ENCODE measurements at places on chromosomes 7 and 10.

DNA sequence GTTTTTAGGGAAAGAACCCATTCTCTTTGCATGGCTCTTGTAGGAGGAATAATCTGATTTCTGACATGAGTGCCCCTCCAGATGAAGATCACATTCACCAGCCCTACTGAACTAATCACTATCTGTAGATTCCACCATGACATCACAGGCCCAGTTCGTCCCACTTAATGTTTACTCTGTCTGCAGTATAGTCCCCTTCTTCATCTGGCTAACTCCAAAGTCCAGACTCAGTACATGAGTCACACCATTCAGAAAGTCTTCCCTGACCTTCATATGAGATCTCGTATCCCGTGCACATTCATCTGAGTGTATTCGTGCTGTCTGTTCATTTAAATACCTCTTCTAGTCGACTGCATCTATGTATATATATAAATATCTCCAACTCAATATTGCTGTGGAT, 366.5 kb upstream of the AKR1E2 start:
- no peak for DNase-seq

GRCh38 chr10:63268149-63268797, 135.1 kb downstream of the NRBF2 start:
- no peak for DNase-seq

DNA sequence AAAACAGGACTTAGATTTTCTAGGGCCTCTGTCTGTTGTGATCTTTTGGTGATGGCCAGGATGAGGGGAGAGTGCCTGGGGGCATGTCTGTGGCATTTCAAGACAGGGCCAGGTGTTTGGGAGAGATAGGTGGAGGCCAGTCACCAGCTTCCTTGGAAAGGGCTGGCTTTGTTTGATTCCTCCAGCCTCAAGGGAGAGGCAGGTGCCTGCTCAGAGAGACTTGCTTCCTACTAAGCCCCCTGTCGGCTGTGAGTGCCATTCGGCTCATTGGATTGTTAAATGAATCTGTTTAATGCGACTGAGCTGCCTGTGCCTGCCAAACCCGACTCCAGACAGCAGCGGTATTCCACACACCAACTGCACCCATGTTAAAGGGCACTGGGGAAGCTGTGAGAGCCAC, 304.1 kb upstream of the COBL start:
- DNase-seq = no peak

DNA sequence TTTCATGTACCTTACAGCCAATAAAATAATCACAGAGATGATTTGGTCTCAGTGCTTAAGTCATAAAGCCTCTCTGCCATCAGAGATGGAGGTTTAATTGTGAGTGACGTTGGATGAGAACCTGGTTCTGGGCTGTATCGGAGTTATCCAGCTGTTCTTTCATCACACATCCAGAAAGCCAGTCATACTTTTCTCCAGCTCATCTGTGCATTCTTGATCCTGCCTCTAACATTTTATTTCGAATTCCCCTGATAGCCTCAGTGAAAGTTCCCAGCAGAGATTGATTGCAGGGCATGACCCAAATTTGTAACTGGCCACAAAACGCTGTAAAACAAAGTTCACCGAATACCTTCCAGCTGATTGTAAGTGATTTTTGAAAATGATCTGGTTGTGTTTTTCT, 212.6 kb upstream of the HABP2 start:
- DNase-seq = no peak

DNA sequence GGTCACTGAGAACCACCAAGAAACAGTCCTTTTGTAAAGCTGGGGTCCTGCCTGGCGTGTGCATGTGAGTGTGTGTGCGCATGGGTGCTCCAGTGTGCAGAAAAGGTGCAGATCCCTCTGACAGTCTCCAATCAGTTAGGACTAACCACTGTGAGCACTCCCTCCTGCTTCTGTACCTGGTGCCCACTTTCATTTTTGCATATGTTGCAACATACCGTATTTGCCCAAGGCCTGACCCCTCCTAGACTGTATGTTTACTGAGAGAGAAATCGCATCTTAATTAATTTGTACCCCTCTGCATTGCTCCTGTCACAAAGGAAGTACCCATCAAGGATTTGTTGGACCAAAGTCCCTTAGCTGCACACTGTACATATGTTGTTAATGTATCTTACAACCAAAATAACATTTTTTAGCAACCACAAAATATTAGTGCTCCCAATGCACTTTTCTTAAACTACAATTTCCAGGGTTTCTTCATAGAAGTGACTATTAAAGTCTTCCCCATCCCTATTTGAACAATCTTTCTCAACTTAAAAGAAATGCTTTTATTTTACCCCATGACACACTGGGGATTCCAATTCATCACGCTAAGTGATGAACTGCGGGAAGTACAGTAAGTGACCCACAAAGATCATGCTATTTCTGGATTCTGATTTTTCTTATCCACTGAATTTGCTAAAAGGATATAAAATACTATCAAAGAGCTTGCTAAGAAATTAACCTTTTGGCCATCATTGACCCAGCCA, 16.6 kb downstream of the PAXIP1 start:
- DNase-seq = no peak

- DNase-seq = no peak
These were observed 245.0 kb upstream of the SORCS1 start for GRCh38 chr10:107409522-107409921.

DNA sequence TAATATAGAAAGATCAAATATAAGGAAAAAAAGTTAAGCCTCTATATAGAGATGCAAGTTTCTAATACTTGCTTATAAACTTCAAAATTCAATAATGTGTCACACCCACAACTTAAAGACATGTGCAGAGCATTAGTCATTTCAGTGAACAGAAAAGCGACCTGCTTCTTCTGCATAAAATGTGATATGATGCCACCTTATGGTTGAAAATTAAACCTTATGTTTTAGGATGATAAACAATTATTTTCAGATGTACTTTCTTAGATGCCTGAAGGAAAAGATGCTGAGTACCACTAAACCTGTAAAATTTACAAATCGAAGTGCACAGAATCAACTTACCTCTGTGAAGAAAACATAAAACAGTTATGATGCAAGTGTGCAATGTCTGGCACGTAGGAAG, 96.0 kb downstream of the MTERF1 start:
- no peak for DNase-seq

DNA sequence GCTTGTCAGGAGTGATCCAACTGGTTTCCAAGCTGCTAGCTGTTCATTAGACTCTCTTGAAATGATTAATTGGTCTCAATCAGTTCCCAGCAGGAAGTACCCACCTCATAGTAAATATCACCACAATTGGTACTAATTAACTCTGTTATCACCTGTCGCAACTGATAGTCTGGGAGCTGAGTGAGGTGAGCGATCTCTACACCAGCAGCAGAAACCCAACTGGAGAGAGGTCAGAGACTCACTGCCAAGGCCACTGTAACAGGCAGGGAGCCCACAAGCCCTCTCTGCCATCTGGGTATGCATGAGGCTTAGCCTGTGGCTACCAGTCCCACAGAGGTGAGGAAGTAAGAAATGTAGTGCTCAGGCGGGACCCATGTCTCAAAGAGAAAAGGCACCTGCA, 245.5 kb downstream of the DYNC1I1 start:
- DNase-seq = no peak

DNA sequence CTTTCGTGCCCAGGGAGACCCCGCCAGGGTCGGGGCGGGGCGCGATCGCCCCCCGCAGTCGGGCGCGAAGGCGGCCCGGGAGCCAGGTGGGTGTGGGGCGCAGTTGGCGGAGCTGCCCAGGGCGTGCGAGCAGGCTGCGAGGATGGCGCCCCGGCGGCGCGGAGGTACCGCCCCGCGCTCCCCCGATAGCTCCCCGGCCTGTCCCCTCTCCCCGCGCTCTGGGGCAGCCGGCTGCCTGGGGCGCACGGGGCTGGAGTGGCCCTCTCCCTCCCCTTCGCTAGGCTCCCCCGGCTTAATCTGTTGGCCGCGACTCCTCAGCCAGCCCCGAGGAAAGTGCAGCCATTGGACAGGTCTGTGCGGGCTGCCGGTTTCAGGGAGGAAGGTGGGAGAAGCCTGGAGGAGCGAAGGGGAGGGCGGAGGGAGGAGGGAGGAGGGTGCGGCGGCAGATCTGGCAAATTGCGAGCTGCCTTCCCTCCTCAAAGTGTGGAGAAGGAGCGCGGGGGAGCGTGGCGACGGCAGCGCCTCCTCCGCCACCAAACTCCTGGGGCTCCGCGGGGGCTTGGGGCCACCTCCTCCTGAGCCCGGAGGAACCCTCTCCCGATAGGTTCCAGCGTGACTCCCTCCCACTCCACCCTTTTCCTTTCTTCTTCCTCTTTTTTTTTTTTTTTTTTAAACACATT, 361 bp upstream of the PLXDC2 start:
- no peak for DNase-seq

DNA sequence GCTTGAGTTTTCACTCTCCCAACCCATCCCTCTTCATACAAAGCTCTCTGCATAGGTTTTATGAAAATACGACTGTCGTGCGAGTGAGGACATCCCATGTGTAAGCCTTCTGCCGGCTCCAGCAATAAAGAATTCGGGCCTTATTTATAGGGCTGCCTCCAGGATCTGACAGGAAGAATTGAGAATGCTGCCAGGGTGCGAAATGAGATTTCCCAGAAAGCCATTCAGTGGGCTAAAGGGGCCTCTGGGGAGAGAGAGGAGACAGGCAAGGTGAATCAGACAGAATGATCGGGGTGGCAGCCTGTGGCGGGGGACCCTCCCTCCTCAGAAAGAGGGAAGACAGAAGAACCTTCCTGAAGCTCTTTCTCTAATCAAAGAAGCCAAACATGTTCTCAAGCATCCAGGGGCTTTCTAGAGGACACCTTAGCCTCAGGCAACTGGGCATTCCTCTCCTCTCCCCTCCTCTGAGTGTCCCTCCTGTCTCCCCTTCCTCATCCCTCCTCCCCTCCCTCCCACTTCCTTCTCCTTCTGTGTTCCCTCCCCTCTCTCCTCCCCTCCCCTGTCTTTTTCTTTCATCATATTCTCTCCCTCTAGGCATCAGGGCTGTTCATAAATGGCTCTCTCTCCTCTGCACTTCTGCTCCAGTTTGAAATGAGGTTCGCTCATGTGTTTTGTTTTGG, 410.9 kb downstream of the TYW1 start:
- DNase-seq = no peak

GRCh38 chr7:1966631-1967200, 266.0 kb downstream of the MAD1L1 start:
- no peak for DNase-seq

DNA sequence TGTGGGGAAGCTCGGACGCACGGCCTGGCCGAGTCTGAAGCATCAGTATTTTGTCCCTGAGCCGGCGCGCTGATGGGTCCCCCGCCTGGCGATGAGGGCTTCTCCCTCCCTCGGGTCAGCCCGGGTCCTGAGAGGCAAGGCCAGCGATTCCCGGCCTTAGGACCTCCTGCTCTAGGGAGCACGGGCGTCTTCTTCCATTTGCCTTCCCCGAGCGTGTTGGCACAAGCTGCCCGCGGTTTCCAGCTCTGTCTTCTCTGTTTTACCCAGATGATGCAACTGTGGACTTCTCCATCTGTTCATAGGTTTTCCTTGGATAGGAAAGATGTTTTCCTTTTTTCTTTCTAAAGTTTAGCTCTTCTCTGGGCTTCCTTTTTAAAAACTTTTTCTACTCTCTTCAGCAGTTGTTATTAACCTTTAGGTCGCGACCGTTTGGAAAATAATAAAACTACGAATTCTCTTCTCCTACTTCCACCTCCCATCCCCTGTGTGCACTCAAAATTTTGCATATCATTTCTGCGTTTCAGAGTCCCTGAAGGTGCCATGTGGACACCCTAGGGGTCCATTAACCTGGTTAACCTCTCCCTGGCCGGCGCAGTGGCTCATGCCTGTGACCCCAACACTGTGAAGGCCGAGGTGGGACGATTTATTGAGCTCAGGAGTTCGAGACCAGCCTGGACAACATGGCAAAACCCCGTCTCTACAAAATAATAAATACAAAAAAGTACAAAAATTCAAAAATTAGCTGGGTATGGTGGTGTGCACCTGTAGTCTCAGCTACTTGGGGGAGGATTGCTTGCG, 1.4 kb upstream of the SLC25A28 start:
- DNase-seq = no peak

GRCh38 chr7:93194386-93194785, 31.9 kb downstream of the HEPACAM2 start:
- no peak for DNase-seq

Data from stimulated activated CD8-positive, alpha-beta memory T cell treated with anti-CD3 and anti-CD28 coated beads, Interleukin-7, amount 100 ng/mL, for 1 hour (primary cell).